Activated CD4-positive, CD25-positive, alpha-beta regulatory T cell (primary cell): ENCODE measurements at places on chromosomes 1 and 21.

GRCh38 chr1:107976836-107977235 is 11.9 kb upstream of the VAV3 start:
- DNase-seq, result no peak

DNA sequence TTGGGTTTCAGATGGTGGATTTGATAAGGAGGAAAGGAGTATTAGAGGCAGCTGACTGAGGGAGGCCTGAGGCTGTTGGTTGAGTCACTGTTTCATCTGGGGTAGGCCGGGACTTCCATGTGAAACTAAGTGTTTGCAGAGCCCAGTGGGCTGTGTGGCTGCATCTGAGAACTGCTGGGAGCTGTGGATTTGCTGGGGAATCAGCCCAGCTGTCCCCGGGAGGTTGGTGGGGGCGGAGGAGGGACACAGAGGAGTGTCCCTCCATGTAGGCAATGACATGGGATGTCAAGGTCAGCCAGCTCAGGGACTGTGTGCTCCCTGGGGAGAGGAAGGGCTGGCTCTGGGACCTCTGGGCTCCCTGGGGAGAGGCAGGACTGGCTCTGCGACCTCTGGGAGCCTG is 36.4 kb downstream of the SLC2A7 start:
- DNase-seq, result no peak

DNA sequence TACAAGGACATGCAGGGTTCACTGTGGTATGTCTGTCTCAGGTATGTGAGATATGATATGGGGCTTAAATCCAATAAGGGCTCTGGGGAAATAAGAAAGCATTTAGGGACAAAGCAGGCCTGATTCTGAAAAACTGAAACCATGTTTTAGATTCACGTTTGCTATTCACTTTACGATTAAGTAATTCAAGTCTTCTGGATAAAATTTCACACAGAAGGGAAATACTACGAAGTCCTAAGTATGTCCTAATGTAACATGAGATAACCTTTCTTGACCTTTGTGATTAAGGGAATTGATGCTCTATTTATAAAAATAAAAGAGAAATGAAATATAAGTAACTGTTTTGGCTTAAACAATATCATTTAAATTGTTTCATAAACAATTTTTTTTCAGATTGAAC is 55.4 kb downstream of the HNRNPR start:
- DNase-seq, result no peak

DNA sequence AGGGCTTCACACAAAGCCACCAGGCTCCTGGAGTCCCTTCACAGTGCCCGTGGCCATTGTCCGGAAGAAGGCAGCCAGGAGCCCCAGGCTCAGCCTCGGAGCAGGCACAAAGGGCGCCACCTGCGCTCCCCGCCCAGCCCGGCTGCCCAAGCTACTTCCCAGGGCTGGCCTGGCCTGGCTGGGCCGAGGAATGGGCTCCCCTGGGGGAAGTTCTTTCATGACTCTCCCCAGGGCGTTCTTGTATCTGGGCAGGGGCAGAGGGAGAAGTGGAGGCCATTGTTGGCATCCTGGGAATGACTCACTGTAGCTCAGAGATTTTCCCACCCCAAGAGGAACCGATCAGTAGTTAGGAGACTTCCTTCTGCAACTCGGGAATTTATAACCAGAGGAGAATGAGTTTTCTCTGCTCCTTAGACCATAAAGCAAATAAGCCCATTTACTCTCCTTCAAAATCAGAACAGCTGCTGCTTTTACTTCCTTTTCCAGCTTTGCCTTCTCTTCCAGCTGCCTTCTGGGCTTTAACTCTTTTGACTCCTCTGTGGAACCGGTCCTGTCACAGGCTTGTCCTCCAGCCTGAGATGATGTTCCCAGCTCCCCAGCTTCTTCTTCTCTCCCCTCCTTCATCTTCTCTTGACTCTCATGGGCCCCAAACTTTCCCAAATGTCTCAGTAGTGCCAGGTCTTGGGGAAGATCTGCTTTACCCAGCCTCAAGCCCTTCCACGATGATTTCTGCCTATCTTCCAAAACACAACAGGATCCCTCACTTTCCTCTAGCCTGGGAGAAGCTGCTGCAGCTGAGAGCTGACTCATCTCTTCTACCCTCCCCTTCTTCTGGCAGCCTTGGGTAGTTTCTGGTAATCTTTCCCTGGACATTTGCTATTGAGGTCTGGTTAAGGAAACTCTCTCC is 118.7 kb upstream of the CD34 start:
- no peak for DNase-seq

GRCh38 chr1:180166436-180166800 is 11.7 kb downstream of the QSOX1 start:
- no peak for DNase-seq

- DNase-seq, result no peak
Measured at GRCh38 chr1:43440358-43440757, 13.4 kb downstream of the HYI start.

DNA sequence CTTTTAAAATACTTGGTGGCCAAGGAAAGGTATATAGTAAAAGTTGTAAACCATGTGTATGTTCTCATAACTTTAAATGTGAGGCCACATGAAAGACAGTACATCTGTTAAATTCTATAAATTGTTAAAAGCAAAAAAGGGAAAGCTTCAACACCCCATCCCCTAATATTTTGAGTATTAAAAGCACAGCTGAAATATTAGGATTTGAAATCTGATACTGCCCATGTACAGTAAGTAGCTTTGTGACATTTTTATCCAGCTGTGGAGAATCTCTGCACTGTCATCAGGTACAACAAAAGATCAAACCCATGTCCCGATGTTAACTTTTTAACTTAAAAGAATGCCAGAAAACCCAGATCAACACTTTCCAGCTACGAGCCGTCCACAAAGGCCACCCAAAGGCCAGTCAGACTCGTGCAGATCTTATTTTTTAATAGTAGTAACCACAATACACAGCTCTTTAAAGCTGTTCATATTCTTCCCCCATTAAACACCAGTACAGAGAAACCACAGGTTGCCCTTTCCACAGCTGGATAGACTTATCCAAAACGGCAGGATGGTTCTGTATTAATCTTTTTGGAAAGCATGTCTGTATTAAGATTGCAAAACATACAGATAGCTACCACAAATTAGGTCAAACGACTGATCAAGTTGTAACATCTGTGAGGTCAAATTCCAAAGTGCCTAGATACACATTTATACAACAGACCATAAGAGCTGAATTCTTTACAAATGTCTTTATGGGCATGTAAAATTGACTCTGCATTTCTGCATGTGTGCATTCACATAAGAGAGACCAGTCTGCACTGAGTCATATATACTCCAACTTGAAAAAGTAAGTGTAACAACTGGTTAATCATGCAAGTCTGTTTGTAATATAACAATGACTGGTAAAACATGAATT is 5.2 kb downstream of the IRF2BP2 start:
- DNase-seq, result no peak

- DNase-seq, result no peak
Measured at GRCh38 chr1:52152572-52152971, 10.7 kb downstream of the ZFYVE9 start.

DNA sequence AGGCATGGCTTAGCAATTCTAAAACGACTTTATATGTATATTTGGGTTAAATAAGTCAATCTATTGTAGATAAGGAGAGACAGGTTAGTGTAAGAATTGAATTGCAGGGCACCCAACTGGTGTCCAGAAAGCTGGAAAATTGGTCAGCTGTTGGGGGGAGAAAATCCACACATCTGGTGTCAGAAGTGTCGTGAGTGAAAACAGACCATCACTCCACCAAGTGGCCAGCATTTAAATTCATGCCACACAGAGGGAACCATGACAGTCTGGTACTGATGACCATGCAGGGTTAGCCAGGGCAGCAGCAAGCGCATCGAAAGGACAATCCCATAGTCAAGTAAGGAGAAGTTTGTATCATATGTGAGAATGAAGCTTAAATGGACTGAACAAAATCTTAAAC is 11.7 kb downstream of the LAX1 start:
- DNase-seq, result no peak

DNA sequence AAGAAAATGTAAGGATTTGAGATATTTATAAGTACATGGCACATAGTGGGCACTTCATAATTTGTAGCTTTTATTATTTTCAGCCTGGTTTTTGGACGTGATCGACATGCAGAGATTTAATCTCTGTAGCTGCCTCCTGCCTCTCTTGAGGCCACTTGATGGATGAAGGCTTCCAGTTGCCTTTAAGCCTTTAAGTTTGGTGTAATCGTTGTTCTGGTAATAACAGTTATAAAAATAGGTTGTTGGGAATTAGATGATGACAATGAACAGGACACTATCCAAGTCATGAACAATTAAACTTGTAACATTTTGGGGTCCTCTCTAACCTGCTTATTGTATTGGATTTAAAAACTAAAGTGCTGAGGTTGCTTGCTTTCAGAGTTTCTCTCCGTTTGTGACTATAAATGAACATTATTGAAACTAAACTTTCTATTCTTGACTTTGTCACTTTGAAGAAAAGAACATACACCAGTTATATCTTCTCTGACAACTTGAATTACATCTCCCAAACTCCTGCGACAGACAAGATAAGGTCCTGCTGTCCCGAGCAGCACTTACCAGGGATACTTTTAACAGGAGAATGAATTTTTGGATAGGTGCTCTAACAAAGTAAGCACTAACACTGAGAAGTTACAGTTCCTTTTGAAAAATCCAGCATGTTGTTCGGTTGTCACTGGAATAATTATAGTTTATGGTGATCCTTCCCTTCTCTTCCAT is 295.0 kb downstream of the NFIA start:
- DNase-seq, result no peak

DNA sequence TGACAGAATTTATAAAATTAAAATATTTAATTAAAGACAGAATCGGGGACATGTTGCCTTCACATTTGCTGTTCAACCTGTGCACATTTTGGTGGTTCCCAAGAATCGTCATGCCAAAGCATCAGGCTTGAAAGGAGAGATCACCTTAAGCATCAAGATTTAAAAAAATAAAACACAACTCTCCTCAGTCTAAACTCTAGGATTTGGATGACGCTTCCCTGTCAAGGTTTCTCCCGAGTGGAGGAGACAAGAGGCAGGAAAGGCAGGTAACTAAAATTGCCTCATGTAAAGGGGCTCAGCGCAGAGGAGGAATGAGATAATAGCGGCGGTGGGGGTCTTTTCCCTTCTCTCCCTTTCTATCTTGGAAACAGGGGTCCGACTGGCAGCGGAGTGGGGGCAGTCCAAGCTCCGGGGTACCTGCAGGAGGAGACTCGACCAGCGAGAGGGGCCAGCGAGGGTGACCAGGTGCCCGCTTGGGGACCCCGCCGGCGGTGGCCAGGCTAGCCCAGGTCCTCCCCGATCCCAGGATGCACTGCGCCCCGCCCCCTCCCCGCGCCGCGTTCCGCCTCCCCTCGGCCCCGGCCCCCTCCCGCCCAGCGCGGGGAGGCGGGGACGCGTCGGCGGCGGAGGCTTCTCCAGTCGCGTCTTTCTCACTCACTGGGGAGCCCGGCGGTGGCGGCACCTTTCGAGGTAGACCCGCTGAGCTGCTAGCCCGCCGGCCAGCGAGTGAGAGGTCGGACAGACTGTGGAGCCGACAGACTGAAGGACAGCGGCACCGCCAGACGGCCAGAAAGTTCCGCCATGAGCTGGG is at the start of gene FNBP1L:
FNBP1L (plus strand) TSS at position 638 of the 811 bp plus-strand sequence; CDS start at position 802, 164 bp downstream.
- DNase-seq, result no peak

GRCh38 chr21:27480841-27481261 is 514.0 kb upstream of the ADAMTS5 start:
- no peak for DNase-seq

- DNase-seq, result no peak
Measured at GRCh38 chr1:234863551-234863971, 253.6 kb upstream of the IRF2BP2 start.

DNA sequence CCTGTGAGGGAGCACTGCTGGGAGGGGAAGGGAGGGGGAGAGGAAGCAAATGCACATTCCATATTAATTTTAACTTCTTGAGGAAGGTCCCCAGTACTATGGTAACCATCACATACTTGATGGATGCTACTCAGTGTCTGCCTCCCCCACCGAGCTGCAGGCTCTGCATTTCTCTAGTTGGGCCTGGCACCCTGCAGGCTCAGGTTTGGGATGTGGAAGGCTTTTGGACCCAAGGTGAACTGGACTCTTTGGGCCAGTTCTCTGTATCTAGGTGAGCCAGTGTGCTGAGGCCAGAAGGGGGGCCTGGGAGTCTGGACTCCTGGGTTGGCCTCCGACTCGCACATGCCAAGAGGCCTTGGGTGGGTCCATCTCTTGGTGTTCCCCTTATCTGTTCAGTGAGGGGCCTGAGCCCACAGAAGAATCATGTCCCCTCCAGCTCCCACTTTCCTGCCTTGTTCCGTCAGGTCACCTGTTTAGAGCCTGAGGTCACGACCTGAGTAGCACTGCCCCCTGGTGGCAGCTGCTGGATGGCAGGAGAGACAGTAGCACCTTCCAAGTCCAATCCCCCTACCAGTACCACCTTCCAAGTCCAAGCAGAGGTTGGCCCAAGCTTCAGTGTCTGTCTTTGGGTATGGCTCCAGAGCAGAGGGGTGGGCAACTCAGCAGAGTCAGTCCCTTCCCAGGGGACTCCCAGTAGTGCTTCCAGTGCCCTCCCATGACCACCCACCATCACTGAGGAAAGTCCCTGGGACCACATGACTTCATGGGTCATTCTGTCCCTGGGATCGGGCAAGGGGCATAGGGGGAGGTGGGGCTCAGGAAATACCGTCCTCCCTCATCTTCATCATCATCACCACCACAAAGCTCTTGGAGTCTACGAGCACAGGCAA is 241.8 kb downstream of the TRABD2B start:
- peak; percentile 40 for DNase-seq

- DNase-seq, result peak; percentile 22
Measured at GRCh38 chr1:86704972-86705664, 742 bp downstream of the SH3GLB1 start.

DNA sequence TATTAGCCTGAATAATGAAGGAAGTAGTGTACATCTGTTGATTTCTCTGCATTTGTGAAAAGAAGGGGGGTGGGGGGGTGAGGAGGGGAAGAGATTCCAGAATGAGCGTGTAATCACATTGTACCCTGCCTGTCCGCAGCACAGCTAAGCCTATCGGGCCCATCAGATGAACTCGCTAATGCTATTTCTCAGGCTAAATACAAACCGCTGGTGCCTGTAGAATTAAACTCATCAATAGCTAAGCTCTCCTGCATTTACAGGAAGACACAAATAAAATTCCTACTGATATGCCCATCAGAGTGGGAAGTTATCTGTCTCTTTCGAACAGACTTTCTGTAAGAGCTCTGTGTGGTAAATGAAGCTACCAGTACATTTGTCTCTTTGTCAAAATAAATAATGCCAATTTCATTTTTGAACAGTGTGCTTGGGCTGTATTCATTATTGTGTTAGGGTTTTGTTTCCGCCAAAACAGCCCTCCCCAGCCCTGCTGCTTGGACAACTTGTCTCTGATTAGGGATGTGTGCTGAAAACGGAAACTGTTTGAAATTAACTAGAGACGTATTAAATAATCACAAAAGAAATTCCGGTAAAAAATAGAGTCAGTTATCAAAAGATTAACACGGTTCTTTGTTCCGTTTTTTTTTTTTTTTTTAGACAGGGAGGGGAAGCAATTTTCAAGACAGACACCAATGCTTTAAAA is 305.4 kb downstream of the TTLL7 start:
- DNase-seq, result no peak
